Osteocyte (in vitro differentiated cells): ENCODE measurements at places on chromosomes 5 and 9. TPM values are rescaled to one million over a fixed set of nuclear protein-coding genes. Genes with fewer than 3 reads are reported as not detected.

Gene PPP3R2
- not detected in 2 replicates for total RNA-seq

GRCh38 chr5:81950996-81951395 is 20.8 kb upstream of the ATG10 start:
- no peak for DNase-seq
- no peaks in the 10 kb centered on the region for H3K27me3 ChIP-seq
- no peak overlapping the region for H3K27ac ChIP-seq
- no peaks in the 10 kb centered on the region for H3K4me1 ChIP-seq

- H3K4me1 ChIP-seq = peaks cover 28% of the 10 kb centered on the region
- peaks cover 8% of the 10 kb centered on the region for H3K27me3 ChIP-seq
- DNase-seq = peak; percentile 83
- peak overlapping the region; percentile 90 for H3K27ac ChIP-seq
Observed at GRCh38 chr9:126791406-126792230, 13.2 kb upstream of the ZBTB43 start.

DNA sequence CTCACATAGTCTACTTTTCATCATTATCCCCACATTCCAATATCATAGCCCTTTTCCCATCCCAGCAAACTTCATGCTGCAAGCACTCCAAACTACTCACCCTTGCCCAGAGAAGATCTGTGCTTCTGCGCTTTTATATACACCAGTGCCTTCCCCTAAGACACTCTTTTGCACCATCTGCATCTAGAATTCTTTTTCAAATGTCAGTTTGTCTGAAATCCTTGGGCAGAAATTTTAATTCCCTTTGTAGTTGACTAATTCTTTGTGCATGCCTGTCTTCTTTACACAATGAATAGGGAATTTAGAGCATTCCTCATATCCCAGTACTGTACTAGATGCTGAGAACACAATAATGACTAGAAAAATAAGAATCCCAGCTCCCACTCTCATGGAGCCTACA is 298.9 kb downstream of the KCNN2 start:
- H3K27ac ChIP-seq = no peak overlapping the region
- no peaks in the 10 kb centered on the region for H3K27me3 ChIP-seq
- H3K4me3 ChIP-seq = no peak overlapping the region
- no peaks in the 10 kb centered on the region for H3K4me1 ChIP-seq
- H3K36me3 ChIP-seq = no peaks in the 10 kb centered on the region
- DNase-seq = no peak

- H3K4me1 ChIP-seq = no peaks in the 10 kb centered on the region
- H3K27ac ChIP-seq = no peak overlapping the region
- H3K27me3 ChIP-seq = peaks cover 2% of the 10 kb centered on the region
- no peak overlapping the region for H3K4me3 ChIP-seq
- DNase-seq = no peak
Observed at GRCh38 chr5:117456866-117457470, 882.3 kb upstream of the SEMA6A start.

GRCh38 chr5:125180231-125180829 is 433.9 kb upstream of the ZNF608 start:
- no peaks in the 10 kb centered on the region for H3K36me3 ChIP-seq
- H3K4me1 ChIP-seq = no peaks in the 10 kb centered on the region
- H3K27me3 ChIP-seq = no peaks in the 10 kb centered on the region
- H3K4me3 ChIP-seq = no peak overlapping the region
- no peak for DNase-seq
